ENCODE measurements at places on chromosomes 1 and 21.
A peak's percentile ranks its signal among the peaks of the same experiment; 100 is the strongest.

DNA sequence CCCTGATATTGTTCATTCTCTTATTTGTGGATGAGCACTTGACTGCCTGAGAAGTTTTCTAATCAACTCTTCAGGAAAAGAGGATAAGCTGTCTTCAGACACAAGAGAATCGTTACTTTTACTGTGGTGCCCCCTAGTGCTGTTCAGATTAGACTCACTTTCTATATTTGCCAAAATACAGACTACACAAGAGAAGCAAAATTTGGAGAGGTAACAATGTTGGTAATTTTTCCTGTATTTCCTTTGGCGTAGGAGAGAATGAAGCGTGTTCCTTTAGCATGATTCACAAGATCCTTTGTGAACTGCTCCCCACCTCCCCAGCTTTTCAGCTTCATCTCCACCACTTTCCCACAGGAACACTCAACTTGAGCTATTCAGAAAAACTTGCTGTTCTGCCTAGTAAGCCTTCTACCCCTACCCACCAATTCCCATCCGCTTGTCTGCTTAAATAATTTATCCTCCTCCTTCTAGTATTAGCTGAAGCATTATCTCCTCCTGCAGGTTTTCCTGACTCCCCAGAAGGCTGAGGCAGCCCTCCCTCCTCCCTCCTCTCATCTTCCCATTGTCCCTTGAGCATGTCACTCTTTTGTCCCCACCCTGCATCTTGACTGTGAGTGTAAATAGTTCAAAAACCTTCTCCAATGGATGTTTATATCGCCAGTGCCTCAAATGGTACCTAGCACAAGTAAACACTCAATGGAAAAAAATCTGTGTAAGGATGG is 4.5 kb downstream of the TNFSF4 start:
- peak; percentile 66 for DNase-seq

DNA sequence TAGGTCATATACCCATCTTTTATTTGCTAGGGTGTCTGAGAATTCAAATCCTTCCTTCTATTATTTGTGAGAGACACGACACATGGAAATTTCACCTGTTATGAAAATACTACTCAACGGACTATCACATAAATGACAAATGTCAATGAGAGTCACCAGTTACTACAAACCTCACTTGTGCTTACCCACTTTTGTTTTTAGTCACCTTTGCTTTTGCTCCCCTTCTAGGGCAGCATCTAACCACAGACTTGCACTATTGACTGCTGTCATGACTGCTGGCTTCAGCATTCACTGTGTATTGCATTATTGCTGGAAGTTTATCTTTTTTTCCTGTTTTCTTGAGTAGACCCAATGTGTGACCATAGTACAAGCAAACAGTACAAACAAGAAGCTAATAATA is 1048.0 kb downstream of the PLA2G4A start:
- no peak for DNase-seq

GRCh38 chr21:39296891-39297290 is 16.5 kb downstream of the BRWD1 start:
- DNase-seq = no peak

GRCh38 chr1:19484798-19485361 is 459 bp downstream of the CAPZB start:
- no peak for DNase-seq

DNA sequence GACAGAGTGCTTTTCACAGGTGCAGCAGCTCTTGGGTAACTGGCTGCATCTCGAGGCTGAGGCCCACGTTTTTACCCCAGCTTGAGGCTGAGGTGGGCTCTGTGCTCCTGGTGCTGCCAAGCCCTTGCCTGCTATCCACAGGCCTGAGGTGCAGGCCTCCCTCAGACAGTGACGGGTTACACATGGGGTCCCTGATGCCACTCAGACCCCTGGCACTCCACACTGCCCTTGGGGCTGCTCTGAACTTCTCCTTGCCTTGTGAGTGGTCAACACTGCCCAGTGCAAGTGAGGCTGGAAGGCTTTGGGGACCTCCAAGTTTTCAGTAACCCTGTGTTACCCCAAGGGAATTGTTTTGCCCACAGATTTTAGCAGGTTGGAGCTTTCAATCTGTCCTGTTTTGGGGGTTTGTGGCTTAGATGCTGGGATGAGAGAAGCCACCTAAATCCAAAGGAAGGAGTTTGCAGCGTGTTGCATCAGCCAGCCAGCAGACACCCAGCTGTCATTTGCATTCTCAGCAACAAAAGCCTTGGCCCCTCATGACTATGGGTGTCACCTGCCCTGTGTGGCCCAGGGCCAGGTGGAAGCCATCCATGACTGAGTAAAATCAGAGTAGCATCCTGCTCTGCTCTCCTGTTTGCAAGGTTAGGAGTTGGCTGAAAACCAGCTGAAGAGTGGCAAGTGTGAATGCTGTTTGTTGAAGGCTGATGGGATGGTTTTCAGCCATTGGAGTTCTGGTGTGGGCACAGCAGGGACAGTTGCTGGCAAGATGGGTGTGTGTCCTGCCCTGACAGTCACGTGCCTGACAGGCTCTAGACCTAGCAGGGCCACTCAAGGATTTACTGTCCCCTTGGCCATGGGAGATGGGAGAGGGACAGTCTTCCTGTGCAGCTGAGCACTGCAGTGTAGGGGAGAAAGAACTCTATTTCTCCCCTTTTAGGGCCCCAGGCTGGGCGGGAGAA is 3.2 kb downstream of the RNF187 start:
- DNase-seq = no peak

GRCh38 chr1:23057301-23057700 is 38.0 kb downstream of the KDM1A start:
- DNase-seq = no peak

GRCh38 chr21:33783187-33783979 is 132.2 kb downstream of the ATP5PO start:
- no peak for DNase-seq

DNA sequence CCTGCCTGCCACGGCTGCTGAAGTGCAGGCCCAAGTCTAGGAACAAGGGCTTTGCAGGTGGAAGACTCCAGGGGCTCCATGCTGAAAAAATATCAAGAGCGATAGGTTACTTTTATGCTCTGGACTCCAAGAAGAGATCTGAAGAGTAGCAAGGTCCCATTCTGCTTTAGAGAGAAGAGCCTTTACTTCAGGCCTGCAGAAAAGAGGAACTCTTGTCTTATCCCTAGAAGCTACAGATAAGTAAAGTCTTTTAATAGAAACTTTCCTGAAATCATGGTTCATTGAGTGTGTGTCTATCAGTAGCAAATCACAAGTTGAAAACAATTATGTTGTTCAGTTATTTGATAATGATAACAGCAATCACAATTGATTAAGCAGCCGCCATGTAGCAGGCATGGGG is 113.3 kb downstream of the TNR start:
- DNase-seq = no peak

GRCh38 chr1:33087677-33088076 is 6.7 kb downstream of the AZIN2 start:
- no peak for DNase-seq

- no peak for DNase-seq
Measured at GRCh38 chr1:245958016-245958415, 549.1 kb downstream of the SMYD3 start.

- DNase-seq = no peak
Measured at GRCh38 chr1:29603622-29604021, 367.3 kb downstream of the PTPRU start.

DNA sequence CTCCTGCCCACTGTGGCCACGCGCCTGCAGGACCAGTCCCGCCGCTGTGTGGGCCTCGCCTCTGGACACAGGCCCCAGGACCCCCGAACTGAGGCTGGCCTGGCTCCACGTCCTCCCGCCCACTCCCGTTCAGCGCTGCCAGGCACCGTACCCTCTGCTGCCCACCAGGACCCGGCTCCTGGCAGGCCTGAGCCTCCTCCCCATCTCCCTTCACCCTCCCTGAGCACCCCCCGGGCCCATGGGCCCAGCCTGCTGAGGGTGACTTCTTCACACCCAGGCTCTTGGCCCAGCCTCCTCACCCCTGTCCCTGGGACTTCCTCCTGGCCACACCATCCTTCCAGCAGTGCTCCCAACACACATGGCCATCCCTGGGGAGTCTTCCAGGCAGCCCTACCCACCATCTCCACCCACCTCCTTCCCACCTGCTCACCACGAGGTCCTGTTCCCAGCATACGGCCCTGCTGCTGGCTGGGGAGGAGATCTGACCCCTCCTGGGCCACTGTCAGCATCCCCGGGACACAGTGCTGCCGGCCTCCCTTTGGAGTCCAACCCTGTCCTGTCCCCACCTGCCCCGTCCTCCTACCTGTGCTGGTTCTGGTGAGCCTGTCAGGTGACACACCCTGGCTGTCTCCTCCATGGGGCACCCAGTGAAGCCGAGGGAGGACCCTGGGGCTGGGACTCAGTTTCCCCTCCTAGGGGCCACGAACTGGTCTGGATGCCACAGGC is 53.7 kb downstream of the SLX9 start:
- no peak for DNase-seq

DNA sequence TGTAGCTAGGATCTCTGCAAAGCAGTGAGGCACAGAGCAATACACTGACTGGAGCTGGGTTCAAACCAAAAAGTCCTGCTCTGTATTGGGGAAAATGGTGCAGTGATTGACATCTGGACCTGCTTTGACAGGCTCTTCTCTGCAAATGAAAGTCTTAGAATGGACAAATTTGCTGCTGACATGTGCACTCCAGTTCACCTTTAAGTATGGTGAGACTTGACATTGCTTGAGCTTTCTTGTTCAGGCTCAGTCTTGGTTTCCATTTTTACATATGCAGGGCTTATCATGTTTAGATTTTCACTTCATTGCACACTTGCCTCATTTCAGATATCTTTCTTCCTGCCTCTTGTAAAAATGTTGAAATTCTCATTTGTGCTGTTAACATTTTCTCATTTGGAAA is 1655.0 kb downstream of the MRPL39 start:
- DNase-seq = no peak

- DNase-seq = no peak
Measured at GRCh38 chr21:42596657-42597056, 56.8 kb upstream of the PDE9A start.

GRCh38 chr1:25881266-25881665 is 5.8 kb upstream of the PAQR7 start:
- DNase-seq = no peak

- DNase-seq = no peak
Measured at GRCh38 chr1:7266561-7266960, 481.3 kb downstream of the CAMTA1 start.

DNA sequence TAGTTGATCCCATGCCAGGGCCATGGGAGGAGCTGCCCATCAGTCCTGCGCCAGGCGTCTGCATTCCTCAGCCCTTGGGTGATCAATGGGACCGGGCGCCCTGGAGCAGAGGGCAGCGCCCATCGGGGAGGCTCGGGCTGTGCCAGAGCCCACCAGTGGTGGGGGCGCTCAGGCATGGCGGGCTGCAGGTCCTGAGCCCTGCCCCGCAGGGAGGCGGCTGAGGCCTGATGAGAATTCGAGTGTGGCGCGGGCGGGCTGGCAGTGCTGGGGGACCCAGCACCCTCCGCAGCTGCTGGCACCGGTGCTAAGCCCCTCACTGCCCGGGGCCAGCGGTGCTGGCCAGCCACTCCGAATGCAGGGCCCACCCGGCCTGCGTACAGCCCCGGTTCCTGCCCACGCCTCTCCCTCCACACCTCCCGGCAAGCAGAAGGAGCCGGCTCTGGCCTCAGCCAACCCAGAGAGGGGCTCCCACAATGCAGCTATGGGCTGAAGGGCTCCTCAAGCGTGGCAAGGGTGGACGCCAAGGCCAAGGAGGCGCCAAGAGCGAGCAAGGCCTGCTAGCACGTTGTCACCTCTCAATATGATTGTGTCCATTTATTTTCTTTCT is 238.1 kb upstream of the OLFM3 start:
- no peak for DNase-seq

DNA sequence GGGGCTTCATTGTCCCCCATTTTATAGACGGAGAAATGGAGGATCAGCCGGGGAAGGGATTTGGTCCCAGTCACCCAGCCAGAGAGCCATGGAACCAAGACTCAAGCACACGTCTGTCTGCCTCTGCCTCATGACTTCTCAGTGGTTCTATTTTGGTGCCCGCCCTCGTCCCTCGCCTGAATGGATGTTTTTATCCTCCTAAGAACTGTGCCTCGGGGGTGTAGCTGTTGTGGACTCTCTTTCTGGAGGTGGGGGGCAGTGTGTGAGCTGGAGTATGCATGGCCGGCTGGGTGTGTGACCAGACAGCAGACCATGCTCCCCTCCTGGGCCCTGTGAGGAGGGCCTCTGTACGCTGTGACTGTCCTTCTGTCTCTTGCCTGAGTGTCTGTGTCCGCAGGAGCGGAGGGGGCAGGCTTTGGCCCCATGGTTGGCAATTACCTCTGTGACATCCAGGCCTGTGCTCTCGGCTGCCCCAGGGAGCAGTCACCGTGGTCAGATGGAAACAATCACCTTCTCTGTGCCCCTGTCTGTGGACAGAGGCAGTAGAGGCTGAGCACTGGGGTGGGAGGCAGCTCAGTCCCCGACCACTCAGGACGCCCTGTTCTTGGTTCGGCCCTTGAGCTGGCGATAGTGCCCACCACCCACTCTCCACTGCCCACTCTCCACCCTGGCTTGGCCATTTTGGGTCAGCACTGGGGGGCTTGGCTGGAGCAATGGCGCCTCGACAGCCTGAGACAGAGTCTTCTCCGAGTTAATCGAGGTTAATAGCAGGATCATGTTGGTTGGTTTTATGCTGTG is 20.4 kb downstream of the WNT4 start:
- no peak for DNase-seq

GRCh38 chr1:173852105-173852504 is 15.7 kb downstream of the GAS5 start:
- DNase-seq = no peak

DNA sequence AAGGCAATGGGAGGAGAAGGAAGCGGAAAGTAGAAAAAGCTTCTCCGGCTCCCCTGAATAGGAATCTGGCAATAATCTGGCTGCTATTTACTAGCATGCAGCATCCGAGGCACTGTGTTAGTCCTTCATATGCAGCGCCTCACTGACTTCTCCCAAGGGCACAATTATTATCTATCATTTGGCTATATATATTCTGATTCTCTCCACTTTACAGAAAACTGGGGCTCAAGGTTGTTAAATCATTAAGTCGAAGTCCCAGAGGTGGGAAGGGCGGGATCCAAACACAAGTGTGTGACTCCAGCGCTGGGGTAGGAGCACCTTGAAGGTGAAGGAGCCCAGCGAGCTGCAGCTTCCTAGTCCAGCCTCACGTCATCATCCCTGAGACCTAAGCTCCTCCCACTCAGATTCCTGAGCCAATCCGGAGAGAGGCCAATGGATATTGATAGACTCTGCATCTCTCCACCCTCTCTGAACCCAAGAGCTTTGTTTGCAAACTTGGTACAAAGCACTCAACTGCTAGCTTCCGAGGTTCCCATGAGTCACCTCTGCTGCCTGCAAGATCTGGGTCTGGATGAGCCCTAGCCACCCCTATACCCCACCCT is 16.6 kb upstream of the EYA3 start:
- DNase-seq = no peak

GRCh38 chr1:51303751-51304251 is 26.6 kb downstream of the TTC39A start:
- peak; percentile 28 for DNase-seq

- DNase-seq = peak; percentile 5
Measured at GRCh38 chr1:145961425-145962156, 2.8 kb downstream of the ANKRD34A start.
